ENCODE measurements at places on chromosomes 4 and X. TPM values are rescaled to one million over a fixed set of nuclear protein-coding genes. Genes with fewer than 3 reads are reported as not detected.

The TIGD4 gene
- 0.28 TPM for total RNA-seq

The OPRPN gene
- not detected for total RNA-seq

The VEGFC gene
- total RNA-seq = 35.5 TPM

The IQCM gene
- not detected for total RNA-seq

The ARHGAP24 gene
- total RNA-seq = 42.6 TPM

The ABCE1 gene
- total RNA-seq = 214 TPM

The CT45A10 gene
- total RNA-seq = not detected

The TRMT2B gene
- 18.8 TPM for total RNA-seq

The RASSF6 gene
- under 0.01 TPM for total RNA-seq

The USP51 gene
- total RNA-seq = 1.2 TPM

The PFKFB1 gene
- not detected for total RNA-seq

The NUP54 gene
- total RNA-seq = 65.7 TPM

The NRK gene
- under 0.01 TPM for total RNA-seq

The NAP1L2 gene
- total RNA-seq = 2.8 TPM

The F8A1 gene
- total RNA-seq = 0.19 TPM

The GPC4 gene
- 0.85 TPM for total RNA-seq

The FGA gene
- total RNA-seq = under 0.01 TPM

The MSX1 gene
- 0.56 TPM for total RNA-seq

The USP17L18 gene
- not detected for total RNA-seq

The UGT2A1 gene
- not detected for total RNA-seq

The PLAC1 gene
- not detected for total RNA-seq

The MAPK10 gene
- total RNA-seq = 3.3 TPM

The MAGEC2 gene
- 0.28 TPM for total RNA-seq

The ARR3 gene
- total RNA-seq = not detected

The PABPC1L2B gene
- total RNA-seq = not detected

The GLUD2 gene
- 1.1 TPM for total RNA-seq

The MAOA gene
- 11.0 TPM for total RNA-seq

The RTL9 gene
- under 0.01 TPM for total RNA-seq

The SLC25A4 gene
- total RNA-seq = 23.4 TPM

The GRPEL1 gene
- total RNA-seq = 25.9 TPM

The PPA2 gene
- total RNA-seq = 74.0 TPM

The ERAS gene
- not detected for total RNA-seq

The KCND1 gene
- 0.56 TPM for total RNA-seq

The ZBED1 gene
- total RNA-seq = 26.8 TPM

The PAGE2B gene
- not detected for total RNA-seq

The EIF2S3 gene
- total RNA-seq = 373 TPM

The VCX3A gene
- total RNA-seq = not detected

The TMPRSS11E gene
- not detected for total RNA-seq

The PNPLA4 gene
- total RNA-seq = 12.5 TPM

The CYBB gene
- under 0.01 TPM for total RNA-seq

The MAGIX gene
- total RNA-seq = 1.7 TPM

The GNRHR gene
- not detected for total RNA-seq

The SPANXN4 gene
- not detected for total RNA-seq

Measured in regular cardiac myocyte (primary cell).